Spleen (tissue), 13 donors: ENCODE measurements at places on chromosomes 7 and 10. TPM values are rescaled to one million over a fixed set of nuclear protein-coding genes. Genes with fewer than 3 reads are reported as not detected.

The AKR1D1 gene
- total RNA-seq = not detected

DNA sequence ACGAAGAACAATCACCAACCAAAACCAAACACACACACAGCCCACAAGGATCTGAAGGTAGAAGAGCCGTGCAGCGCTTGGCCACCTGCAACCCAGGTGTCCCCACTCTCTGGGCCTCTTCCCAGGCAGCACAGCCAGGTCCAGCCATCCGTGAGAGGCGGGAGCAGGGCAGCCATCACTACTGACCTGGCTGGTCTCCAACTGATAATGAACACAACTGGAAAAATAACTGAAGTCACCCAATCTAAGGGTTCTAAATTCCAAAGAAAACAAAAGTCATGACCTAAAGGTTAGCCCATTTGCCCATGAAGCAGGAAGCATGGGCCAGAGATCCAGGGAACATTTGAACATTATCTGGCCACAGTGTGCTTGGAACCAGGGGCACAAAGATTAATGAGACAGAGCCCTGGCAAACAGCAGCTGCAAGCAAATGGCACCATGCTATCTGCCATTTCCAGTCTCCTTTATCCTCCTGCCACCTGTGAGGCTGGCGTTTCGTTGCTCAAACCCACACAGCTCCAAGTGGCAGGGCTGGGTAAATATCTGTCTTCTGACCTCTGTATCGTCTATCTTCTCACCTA is 207.9 kb downstream of the TNS3 start:
- no peak overlapping the region for H3K27ac ChIP-seq
- no peaks in the 10 kb centered on the region for H3K27me3 ChIP-seq
- peaks cover 38% of the 10 kb centered on the region for H3K36me3 ChIP-seq
- no peak overlapping the region for H3K4me3 ChIP-seq

DNA sequence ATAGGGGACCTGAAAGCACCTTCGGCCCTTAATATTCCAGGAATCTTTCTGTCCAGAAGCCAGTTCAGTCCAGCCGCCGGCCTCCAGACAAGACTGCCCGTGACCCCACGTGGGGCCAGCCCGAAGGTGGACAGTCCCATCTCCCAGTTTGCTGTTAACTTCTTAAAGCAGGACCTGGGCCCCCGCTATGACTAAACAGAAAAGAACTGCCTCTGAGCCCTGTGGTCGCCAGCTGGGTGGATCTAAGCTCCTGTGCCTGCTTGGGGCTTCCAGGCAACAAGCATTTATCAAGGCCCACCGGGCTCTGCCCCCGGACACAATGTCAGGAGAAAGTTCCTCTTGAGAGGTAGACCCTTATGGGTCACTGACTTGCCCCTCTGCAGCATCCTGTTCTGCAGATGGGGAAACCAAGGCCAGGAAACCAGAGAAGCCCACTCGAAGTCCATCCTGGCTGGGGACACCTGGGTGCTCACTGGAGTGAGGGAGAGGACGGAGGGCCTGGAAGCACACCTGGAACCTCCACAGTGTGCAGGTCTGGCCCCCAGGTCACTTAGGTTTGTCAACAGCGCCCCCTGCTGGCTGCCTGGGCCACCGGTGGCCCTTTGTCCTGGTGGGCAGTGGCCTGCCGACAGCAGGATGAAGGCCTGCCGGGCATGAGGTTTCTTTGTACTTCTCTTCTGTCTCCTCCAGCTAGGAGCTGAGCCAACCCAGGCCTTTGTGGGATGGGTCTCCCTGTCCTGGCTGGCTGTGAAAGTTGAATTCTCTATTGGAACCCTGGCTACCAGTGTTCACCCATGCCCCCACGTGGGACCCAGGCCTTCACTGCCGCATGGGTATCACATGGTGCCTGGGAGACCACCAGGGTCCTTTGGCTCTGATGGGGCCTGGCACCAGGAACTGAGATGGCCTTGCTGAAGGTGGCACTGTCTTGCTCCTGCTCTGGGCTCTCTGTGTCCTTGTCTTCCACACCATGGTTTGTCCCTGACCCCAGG is 128.0 kb downstream of the ZMIZ1 start:
- peak overlapping the region; percentile 40 for H3K27ac ChIP-seq
- H3K4me3 ChIP-seq = no peak overlapping the region
- H3K36me3 ChIP-seq = peaks cover 18% of the 10 kb centered on the region
- peaks cover 78% of the 10 kb centered on the region for H3K4me1 ChIP-seq
- DNase-seq = peak; percentile 94

The ASB10 gene
- total RNA-seq = not detected

The OR2A12 gene
- not detected for total RNA-seq

GRCh38 chr10:130862122-130862521 is 449.4 kb downstream of the TCERG1L start:
- H3K27ac ChIP-seq = no peak overlapping the region
- no peaks in the 10 kb centered on the region for H3K27me3 ChIP-seq
- no peak for DNase-seq
- no peaks in the 10 kb centered on the region for H3K36me3 ChIP-seq

DNA sequence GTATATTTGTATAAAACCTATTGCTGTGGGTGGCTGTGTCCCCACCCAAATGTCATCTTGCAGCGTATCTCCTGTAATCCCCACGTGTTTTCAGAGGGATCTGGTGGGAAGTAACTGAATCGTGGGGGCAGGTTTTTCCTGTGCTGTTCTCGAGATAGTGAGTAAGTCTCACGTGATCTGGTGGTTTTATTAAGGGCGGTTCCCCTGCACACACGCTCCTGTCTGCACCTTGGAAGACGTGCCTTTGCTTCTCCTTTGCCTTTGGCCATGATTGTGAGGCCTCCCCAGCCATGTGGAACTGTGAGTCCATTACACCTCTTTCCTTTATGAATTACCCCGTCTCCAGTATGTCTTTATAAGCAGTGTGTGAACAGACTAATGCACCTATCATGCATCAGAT is 97.6 kb downstream of the DYNC2I1 start:
- H3K27me3 ChIP-seq = no peaks in the 10 kb centered on the region
- H3K27ac ChIP-seq = no peak overlapping the region
- DNase-seq = no peak
- no peak overlapping the region for H3K4me3 ChIP-seq
- H3K36me3 ChIP-seq = peaks cover 6% of the 10 kb centered on the region
